ENCODE measurements at places on chromosomes 2 and 18.

DNA sequence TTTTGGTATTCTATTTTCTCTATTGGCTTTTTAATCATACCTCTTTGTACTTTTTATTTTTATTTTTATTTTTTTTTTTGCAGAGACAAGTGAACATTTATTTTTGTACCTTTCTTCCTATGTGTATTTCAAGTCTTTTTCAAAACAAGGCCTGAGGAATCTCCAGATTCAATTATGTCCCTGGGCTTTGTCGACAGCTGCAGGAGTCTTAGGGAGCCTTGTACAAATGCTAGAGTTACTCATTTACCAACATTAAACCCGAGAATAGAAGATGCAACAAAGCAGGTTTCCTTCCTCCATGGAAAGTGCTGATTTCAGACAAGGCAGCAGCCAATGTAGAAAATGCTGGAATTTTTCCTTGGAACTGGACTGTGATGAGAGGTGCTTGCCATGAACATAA is 242.8 kb downstream of the TNS1 start:
- DNase-seq = no peak

- no peak for DNase-seq
Measured at GRCh38 chr2:66306483-66306882, 128.4 kb upstream of the MEIS1 start.

GRCh38 chr2:108224022-108224421 is 15.7 kb upstream of the SULT1C3 start:
- DNase-seq = no peak

DNA sequence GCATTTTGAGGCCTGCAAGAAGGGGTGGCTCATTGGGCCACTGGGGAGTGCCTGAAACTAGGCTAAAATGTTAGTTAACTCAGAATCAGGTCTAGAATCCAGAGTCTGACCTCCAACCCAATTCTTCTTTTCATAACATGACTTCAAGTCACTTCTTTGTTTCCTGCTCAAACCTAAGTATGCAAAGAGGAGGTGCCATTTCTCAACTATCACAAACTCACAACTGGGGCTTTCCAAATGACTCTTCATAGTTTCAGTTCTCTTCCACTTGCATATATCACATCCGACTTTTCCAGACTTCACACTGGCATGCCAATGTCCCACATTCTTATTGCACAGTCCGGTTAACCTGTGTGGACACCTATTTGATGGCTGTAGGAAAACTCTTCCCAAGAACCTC is 211.6 kb downstream of the TCF4 start:
- DNase-seq = no peak

- DNase-seq = no peak
Measured at GRCh38 chr18:4412286-4412685, 42.8 kb downstream of the DLGAP1 start.
